ENCODE measurements at places on chromosomes 4 and X. TPM values are rescaled to one million over a fixed set of nuclear protein-coding genes. Genes with fewer than 3 reads are reported as not detected.

Gene ENOPH1
- total RNA-seq: 29.1 TPM

Gene CDS1
- under 0.01 TPM for total RNA-seq

Gene SATL1
- total RNA-seq: not detected

Gene GAGE1
- total RNA-seq: not detected

Gene AFP
- total RNA-seq: 0.22 TPM

Gene PNMA3
- total RNA-seq: 0.11 TPM

Gene HSD17B11
- 35.9 TPM for total RNA-seq

Gene ADH1B
- total RNA-seq: 3.2 TPM

Gene CETN2
- total RNA-seq: 50.3 TPM

Gene RHOXF2B
- total RNA-seq: not detected

Gene GPC3
- not detected for total RNA-seq

Gene SPIN2B
- total RNA-seq: 6.8 TPM

Gene CTPS2
- 10.7 TPM for total RNA-seq

Gene CCDC158
- total RNA-seq: 6.9 TPM

Gene RENBP
- 5.1 TPM for total RNA-seq

Gene CXCL10
- not detected for total RNA-seq

Gene SPACA5B
- not detected for total RNA-seq

Gene HELT
- not detected for total RNA-seq

Gene NXF3
- 0.26 TPM for total RNA-seq

Gene DTHD1
- not detected for total RNA-seq

Gene NCAPG
- total RNA-seq: 14.5 TPM
